HepG2 (cell line): ENCODE measurements at places on chromosomes 2 and 18. TPM values are rescaled to one million over a fixed set of nuclear protein-coding genes. Genes with fewer than 3 reads are reported as not detected.

GRCh38 chr2:95390272-95390880, 12.1 kb upstream of the FAHD2A start:
- no peaks in the 10 kb centered on the region for H3K36me3 ChIP-seq
- H3K4me1 ChIP-seq = peaks cover 56% of the 10 kb centered on the region
- H3K4me3 ChIP-seq = no peak overlapping the region
- DNase-seq = peak; percentile 75
- no peaks in the 10 kb centered on the region for H3K27me3 ChIP-seq
- H3K27ac ChIP-seq = peak overlapping the region; percentile 60

DNA sequence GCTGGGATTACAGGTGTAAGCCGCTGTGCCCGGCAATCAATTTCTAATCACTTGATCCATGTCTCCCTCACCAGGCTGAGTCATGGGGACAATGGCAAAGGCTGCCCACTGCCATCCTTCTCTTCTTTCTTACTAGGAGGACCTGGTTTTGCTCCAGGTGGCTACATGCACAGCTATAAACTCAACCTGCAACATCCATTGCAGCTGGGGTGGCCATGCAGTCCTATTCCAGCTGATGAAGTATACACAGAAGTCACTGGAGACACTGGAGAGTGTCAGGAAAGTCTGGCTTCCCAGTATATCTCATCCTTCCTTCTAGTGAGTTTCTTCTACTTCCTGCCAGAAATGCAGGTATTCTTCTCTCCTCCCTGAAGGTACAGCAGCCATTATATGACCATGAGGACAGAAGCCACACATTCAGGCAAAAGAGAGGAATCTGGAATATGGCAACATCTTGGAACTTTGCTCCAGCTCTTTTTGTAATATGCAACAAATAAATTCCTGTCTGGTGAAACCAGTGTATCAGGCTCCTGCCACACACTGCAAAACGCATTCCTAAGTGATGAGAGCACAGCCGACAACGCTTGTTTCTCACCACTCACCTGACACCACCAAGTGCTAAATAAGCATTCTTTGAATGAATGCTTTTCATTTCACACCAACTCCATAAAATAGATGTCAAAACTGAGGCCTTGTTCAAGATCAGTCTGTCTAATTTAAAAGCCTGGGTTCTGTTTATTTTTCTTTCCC, 32.3 kb downstream of the SCTR start:
- H3K36me3 ChIP-seq = no peaks in the 10 kb centered on the region
- peak overlapping the region; percentile 9 for H3K27ac ChIP-seq
- 0 out of 3 replicates have a peak, but pooled peaks cover under 1% of the 10 kb centered on the region for H3K27me3 ChIP-seq
- H3K4me1 ChIP-seq = peaks cover 56% of the 10 kb centered on the region
- no peak overlapping the region for H3K4me3 ChIP-seq

The KLHL41 gene
- 0.27 and 0.31 TPM in 2 replicates for total RNA-seq

GRCh38 chr18:21636769-21637168, 24.7 kb downstream of the SNRPD1 start:
- H3K27ac ChIP-seq = no peak overlapping the region
- no peaks in the 10 kb centered on the region; the same call in 1 of the 2 replicates for H3K36me3 ChIP-seq
- no peak for DNase-seq

DNA sequence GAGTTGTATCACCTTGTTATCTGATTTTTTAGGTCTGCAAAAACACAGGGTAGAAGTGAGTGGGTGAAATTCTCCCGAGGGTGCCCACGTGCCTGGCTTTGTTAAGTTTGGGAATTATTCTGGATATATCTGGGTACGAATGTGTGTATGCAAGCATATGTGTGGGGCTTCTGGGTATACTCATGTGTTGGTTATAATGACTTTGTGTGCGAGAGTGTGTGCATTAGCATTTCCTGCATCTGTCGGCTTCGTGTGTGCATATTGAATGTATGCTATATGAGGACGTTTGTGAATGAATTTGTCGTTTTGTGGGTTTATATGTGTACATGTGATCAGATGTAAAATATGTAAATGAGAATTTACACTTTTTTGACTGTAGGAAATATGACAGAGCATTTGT, 13.8 kb upstream of the DNAJC27 start:
- no peak for DNase-seq
- no peak overlapping the region for H3K27ac ChIP-seq
- peaks cover under 1% of the 10 kb centered on the region for H3K4me1 ChIP-seq
- no peak overlapping the region for H3K4me3 ChIP-seq
- no peaks in the 10 kb centered on the region for H3K36me3 ChIP-seq
- no peaks in the 10 kb centered on the region; the same call in 1 of the 2 replicates for H3K27me3 ChIP-seq

DNA sequence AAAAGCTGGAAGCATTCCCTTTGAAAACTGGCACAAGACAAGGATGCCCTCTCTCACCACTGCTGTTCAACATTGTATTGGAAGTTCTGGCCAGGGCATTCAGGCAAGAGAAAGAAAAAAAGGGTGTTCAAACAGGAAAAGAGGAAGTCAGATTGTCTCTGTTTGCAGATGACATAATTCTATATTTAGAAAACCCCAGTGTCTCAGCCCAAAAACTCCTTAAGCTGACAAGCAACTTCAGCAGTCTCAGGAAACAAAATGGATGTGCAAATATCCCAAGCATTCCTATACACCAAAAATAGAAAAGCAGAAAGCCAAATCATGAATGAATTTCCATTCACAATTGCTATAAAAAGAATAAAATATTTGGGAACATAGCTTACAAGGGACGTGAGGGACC, 11.1 kb downstream of the SLC8A1 start:
- H3K4me1 ChIP-seq = no peaks in the 10 kb centered on the region
- no peak overlapping the region for H3K4me3 ChIP-seq
- no peak overlapping the region for H3K27ac ChIP-seq

The HOXD1 gene
- 10.0 and 10.4 TPM in 2 replicates for total RNA-seq

DNA sequence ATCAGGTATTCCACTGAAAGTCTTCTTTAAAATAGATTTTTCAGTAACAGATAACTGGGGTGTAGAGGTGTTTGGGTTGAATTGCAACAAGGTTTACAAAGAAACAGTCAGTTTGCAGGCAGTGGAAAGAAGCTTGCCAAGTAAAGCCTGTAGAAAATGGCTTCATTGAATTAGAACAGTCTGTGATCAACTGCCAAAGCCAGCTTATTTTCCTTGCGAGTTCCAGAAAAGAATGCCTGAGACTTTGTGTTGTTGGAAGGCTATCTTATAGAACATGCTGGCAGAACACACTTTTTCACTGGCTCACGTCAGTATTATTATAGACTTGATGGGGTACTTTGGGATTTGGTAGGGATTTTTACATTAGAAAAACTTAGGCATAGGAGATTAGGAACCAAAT, 601.0 kb downstream of the XIRP2 start:
- H3K4me3 ChIP-seq = no peak overlapping the region
- no peak overlapping the region for H3K27ac ChIP-seq
- H3K4me1 ChIP-seq = no peaks in the 10 kb centered on the region

- no peak overlapping the region for H3K4me3 ChIP-seq
- peak overlapping the region; percentile 38 for H3K27ac ChIP-seq
- no peaks in the 10 kb centered on the region for H3K27me3 ChIP-seq
- DNase-seq = no peak
These were observed 34.7 kb downstream of the TFPI start for GRCh38 chr2:187519419-187520120.

DNA sequence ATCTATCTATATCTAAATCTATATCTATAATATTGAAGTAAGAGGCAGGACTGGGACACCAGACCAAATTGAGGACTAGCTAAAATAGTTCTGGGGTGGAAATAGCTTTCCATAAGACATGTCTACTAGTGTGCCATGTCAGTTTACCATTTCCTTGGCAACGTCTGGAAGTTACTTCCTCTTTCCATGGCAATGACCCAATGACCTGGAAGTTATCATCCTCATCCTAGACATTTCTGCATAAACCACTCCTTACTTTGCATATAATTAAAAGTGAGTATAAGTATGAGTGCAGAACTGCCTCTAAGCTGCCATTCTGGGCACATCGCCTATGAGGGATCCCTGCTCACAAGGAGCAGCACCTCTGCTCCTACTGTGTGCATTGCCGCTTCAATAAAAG, 734.0 kb upstream of the GCFC2 start:
- H3K4me1 ChIP-seq = no peaks in the 10 kb centered on the region
- no peak for DNase-seq
- no peak overlapping the region for H3K27ac ChIP-seq
- no peak overlapping the region for H3K4me3 ChIP-seq

GRCh38 chr2:218885981-218886947, 5.6 kb downstream of the WNT10A start:
- no peak overlapping the region for H3K27ac ChIP-seq
- H3K4me3 ChIP-seq = no peak overlapping the region
- peaks cover 5% of the 10 kb centered on the region for H3K4me1 ChIP-seq
- no peak for DNase-seq
- H3K27me3 ChIP-seq = peaks cover 25% of the 10 kb centered on the region
- H3K36me3 ChIP-seq = no peaks in the 10 kb centered on the region

DNA sequence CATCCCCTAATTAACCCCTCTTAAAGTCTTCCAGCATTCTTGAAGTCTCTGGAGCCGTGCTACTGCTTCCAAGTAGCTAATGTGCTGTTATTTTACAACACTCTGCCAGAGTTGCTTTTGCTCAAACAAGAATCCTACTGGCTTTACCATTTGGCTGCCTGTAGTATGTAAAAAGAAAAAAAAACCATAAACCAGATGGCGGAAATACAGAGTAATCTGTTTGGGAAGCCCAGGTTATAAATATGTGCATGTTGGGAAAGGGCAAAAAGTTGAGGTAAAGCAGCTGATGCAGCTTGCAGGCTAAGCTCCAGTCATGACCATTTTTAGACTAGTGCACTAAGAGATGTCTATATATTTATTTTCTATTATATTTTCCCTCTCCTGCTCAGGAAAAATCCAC, 313.2 kb upstream of the ETAA1 start:
- H3K27me3 ChIP-seq = no peaks in the 10 kb centered on the region
- no peak overlapping the region for H3K4me3 ChIP-seq
- no peak overlapping the region for H3K27ac ChIP-seq

DNA sequence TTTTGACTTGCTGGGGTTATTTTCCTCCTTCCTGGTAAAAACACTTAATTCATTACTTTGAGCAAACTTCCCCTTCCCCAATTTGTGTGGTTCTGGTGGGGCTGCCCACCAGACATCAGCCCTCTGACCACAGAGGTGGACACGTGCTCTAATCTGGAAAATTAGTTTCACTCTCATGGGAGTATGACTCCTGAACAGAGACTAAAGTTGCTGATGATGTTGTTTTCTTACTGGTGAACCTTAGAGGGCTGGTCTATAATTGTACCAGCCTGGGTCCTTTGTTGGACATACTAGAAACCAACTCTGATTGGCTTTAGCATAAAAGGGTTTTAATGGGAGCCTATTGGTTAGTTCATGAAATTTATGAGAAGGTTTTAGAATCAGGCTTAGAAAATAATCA, 54.1 kb upstream of the ACYP2 start:
- no peak overlapping the region for H3K4me3 ChIP-seq
- no peak for DNase-seq
- no peak overlapping the region for H3K27ac ChIP-seq

The AMER3 gene
- total RNA-seq = not detected in 2 replicates

The HOXD3 gene
- total RNA-seq = 0.08 and 0.09 TPM in 2 replicates

The SIX2 gene
- not detected in 2 replicates for total RNA-seq

DNA sequence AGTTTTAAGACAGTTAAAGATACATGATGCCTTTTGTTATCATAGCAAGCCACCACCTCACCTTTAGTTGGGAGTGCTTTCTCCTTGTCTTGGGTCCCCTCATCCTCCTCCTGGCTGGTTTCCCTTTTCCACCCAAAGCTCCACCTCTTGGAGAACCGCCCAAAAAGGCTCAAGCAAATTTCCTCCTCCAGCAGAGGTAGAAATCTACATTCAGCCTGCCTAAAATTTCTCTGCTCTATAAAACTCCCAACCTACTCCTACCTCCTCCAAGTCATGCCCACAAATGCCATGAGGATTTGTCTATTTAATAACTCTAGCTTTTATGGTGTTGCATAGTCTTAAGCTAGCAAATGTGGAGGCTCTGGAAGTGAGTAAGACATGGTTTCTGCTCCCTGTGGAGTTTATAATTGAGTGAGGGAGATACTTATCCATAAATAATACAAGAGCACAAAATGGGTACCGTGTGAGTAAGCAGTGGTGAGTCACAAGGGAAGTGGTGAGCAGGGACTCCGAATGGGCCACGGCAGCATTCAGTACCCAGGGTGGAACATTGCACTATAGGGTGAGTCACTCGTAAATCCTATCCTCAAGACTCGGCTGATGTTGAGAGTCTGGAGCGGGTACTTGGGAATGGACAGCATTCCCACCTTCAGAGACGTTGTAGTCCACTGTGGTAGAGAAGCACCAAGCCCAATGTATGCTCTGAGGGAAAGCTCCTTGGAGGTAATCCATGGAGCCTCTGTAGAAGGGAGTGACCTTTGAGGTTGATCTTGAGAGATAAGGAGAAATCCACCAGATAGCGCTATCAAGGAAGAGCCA, 146.3 kb downstream of the RTN4 start:
- no peak for DNase-seq
- H3K36me3 ChIP-seq = no peaks in the 10 kb centered on the region
- H3K4me1 ChIP-seq = peaks cover 34% of the 10 kb centered on the region

DNA sequence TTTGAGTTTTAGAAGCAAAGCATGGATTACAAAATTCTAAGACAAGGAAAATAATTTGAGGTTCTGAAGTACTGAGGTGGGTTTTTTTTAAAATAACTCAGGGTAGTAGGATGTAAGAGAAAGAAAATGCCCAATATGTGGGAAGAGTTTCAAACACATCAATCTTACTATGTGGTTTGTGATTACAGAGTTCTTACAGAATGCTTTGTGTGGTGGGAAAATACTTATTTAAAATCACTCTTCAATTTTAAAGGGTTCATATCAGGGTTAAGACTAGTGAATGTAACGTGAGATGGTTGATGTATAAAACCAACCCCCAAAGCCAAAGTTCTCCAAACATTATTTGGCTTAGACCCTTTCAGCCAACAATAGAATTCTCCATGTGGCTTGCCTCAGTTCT, 173.5 kb downstream of the UBE2E3 start:
- H3K36me3 ChIP-seq = no peaks in the 10 kb centered on the region
- no peak for DNase-seq
- H3K4me1 ChIP-seq = no peaks in the 10 kb centered on the region
- no peaks in the 10 kb centered on the region for H3K27me3 ChIP-seq

GRCh38 chr2:226891780-226892590, 56.1 kb downstream of the RHBDD1 start:
- H3K27me3 ChIP-seq = no peaks in the 10 kb centered on the region
- H3K36me3 ChIP-seq = no peaks in the 10 kb centered on the region
- DNase-seq = no peak
- H3K27ac ChIP-seq = no peak overlapping the region

The MYL1 gene
- not detected in 2 replicates for total RNA-seq

- DNase-seq = no peak
- no peaks in the 10 kb centered on the region for H3K36me3 ChIP-seq
- H3K4me1 ChIP-seq = peaks cover 11% of the 10 kb centered on the region
- H3K27me3 ChIP-seq = peaks cover 54% of the 10 kb centered on the region
- peak overlapping the region; percentile 60 for H3K4me3 ChIP-seq
These were observed 47.1 kb upstream of the CCDC150 start for GRCh38 chr2:196592331-196592910.

The CXCR1 gene
- total RNA-seq = not detected in 2 replicates
